Mesenteric fat pad (tissue), 1 donor: ENCODE measurements at places on chromosomes 1 and 21. TPM values are rescaled to one million over a fixed set of nuclear protein-coding genes. Genes with fewer than 3 reads are reported as not detected.

Gene LCE3E
- total RNA-seq = not detected

Gene MYCL
- total RNA-seq = 0.32 TPM

Gene ADAMTSL4
- total RNA-seq = 76.4 TPM

Gene RAB42
- total RNA-seq = 10.2 TPM

Gene RHCE
- total RNA-seq = not detected

Gene ACBD6
- 33.2 TPM for total RNA-seq

Gene PLA2G5
- total RNA-seq = 5.5 TPM

Gene TCHH
- 1.1 TPM for total RNA-seq

Gene CDC42BPA
- 42.5 TPM for total RNA-seq

Gene IVNS1ABP
- 139 TPM for total RNA-seq

Gene SNX7
- total RNA-seq = 14.3 TPM

Gene TMEM82
- not detected for total RNA-seq

Gene PLA2G2F
- total RNA-seq = not detected

Gene S100PBP
- total RNA-seq = 25.0 TPM

Gene CCDC185
- total RNA-seq = not detected

Gene AP4B1
- 8.5 TPM for total RNA-seq

Gene CD1D
- total RNA-seq = 5.1 TPM

Gene OR2T11
- not detected for total RNA-seq

Gene KLF17
- not detected for total RNA-seq

Gene PDZK1
- not detected for total RNA-seq

Gene CD244
- total RNA-seq = 0.39 TPM

Gene TTC22
- total RNA-seq = not detected

Gene GUCA2B
- total RNA-seq = not detected

Gene TIE1
- total RNA-seq = 42.6 TPM

Gene LRRIQ3
- 0.71 TPM for total RNA-seq

Gene ACTA1
- total RNA-seq = not detected

Gene EXTL1
- total RNA-seq = not detected

Gene OR2T34
- total RNA-seq = not detected

Gene HTR6
- not detected for total RNA-seq

Gene OVAAL
- total RNA-seq = not detected

Gene XCL1
- 0.32 TPM for total RNA-seq

Gene SLFNL1
- total RNA-seq = 0.22 TPM

Gene SYPL2
- total RNA-seq = 7.3 TPM

Gene CD52
- total RNA-seq = 27.1 TPM

Gene MYOG
- total RNA-seq = not detected
